ENCODE measurements at places on chromosomes 13 and 19.

GRCh38 chr13:73195091-73195490, 136.3 kb downstream of the KLF5 start:
- DNase-seq = no peak

DNA sequence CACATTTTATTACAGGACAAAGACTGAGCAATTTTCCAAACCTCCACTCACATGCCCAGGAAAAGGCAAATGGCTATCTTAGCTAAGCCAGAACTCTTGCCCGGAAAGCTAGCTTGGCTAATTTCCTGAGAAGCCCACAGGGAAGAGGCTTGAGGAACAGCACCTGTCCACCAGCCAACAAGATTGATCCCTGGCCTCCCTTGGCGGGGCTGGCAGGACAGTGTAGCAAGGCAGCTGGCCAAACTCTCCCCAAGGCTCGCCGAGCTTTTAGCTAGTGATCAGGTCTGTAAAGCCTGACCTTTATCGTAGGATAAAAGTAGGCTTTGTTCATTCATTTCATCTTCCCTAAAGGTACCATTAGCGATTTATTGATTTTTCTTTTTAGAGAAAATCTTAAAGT, 101.4 kb downstream of the UQCRFS1 start:
- no peak for DNase-seq

- DNase-seq = no peak
Measured at GRCh38 chr13:95601906-95602305, 42.6 kb downstream of the DZIP1 start.

- DNase-seq = no peak
Measured at GRCh38 chr13:44413095-44413494, 39.5 kb downstream of the SERP2 start.

DNA sequence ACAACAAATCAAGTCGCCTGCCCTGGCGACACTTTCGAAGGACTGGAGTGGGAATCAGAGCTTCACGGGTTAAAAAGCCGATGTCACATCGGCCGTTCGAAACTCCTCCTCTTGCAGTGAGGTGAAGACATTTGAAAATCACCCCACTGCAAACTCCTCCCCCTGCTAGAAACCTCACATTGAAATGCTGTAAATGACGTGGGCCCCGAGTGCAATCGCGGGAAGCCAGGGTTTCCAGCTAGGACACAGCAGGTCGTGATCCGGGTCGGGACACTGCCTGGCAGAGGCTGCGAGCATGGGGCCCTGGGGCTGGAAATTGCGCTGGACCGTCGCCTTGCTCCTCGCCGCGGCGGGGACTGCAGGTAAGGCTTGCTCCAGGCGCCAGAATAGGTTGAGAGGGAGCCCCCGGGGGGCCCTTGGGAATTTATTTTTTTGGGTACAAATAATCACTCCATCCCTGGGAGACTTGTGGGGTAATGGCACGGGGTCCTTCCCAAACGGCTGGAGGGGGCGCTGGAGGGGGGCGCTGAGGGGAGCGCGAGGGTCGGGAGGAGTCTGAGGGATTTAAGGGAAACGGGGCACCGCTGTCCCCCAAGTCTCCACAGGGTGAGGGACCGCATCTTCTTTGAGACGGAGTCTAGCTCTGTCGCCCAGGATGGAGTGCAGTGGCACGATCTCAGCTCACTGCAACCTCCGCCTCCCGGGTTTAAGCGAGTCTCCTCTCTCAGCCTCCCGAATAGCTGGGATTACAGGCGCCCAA, at the start of gene LDLR:
Gene LDLR, plus strand, starts transcription at position 210 of the 760 bp plus-strand sequence. Its CDS starts 86 bp downstream, at position 296.
- peak; percentile 35 for DNase-seq

GRCh38 chr13:102399791-102400674, 1.8 kb downstream of the FGF14 start:
- DNase-seq = no peak

DNA sequence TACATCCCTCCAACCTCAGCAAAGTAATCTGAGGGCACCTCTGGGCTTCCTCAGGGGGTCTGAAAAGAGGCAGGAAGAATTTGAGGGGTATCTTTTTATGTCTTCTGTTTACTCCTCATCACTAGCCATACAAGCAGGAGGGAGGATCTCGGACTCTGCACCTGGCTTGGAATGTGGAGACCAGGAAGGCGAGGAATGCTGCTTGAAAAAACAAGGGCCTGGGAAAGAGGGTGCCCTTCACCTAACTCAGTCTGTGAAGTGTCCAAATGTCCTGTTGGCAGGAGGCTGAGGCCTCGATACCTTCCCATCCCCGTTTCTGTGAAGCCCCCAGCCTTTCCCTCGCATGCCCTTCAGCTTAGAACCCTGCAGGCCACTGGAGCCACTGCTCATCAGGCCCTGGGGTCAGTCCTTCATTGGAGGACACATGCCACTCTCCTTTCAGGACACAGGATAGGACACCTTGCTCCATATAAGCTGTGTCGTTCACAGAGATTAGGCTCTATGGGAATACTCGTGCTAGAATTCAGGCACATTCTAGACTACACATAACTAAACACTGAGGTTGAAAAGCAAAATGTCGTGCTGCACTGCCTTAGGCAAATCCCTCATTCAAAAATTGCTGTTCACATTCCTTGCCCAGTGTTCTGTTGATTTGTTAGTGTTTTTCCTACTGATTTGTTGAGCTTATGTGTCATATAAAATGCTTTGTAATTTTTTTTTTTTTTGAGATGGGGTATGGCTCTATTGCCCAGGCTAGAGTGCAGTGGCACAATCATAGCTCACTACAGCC, 49.7 kb downstream of the ESD start:
- no peak for DNase-seq

GRCh38 chr13:114134944-114135610, 2.7 kb upstream of the RASA3 start:
- no peak for DNase-seq

DNA sequence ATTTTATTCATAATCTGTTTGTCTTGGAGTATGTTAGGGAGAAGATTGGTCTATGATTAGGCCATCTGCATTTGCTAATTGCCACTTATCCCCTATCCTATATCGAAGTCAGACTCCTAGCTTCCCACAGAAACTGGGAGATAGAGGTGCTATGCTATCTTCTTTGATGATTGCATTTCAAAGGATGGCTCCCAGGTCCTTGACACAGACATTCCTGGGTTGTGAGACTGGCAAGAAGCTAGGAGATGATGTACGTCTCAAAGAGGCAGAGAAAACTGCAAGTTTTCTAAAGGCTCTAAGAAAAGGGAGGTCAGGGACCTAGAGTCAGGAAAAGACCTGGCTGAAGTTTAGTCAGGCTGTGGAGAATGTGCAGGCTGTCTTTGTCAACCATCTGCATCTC, 1251.9 kb downstream of the PCDH17 start:
- DNase-seq = no peak

DNA sequence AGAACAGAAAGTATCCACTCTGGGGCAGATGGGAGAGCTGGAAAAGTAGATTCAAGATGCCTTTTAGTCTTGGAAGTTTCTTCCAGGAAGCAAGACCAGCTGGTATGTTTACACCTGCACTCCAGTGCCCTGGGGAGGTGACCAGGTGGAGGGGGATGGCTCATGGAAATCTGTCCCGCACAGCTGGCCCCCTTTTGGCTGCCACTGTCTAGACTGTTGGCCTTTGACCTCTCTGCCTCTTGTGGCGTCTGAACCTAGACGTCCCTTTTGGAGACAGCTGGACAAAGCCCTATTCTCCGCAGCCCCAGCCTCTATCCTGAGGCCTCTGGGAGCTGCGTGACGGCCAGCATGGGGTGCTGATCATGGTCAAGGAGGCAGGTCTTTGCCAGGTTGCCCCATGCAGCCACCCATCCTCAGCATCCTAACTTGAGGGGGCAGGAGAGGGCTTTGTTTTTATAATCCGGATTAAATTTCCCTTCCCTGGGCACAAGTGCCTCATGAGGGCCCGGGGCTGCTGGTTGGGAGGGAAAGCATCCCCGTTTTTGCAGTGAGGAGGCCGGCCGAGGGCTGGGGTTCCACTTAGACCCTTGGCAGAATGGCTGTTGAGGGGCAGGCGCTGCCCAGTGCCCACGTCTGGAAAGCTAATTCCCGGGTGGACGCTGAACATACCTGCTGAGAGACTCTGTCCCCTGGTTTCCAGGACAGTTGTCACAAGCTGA, 17.3 kb upstream of the GDF15 start:
- no peak for DNase-seq

GRCh38 chr19:44447916-44448674, at the start of gene ZNF229:
Gene ZNF229 (minus strand): TSS chr19:44448472. CDS start chr19:44442847, 5,625 bp downstream.
- peak; percentile 51 for DNase-seq

DNA sequence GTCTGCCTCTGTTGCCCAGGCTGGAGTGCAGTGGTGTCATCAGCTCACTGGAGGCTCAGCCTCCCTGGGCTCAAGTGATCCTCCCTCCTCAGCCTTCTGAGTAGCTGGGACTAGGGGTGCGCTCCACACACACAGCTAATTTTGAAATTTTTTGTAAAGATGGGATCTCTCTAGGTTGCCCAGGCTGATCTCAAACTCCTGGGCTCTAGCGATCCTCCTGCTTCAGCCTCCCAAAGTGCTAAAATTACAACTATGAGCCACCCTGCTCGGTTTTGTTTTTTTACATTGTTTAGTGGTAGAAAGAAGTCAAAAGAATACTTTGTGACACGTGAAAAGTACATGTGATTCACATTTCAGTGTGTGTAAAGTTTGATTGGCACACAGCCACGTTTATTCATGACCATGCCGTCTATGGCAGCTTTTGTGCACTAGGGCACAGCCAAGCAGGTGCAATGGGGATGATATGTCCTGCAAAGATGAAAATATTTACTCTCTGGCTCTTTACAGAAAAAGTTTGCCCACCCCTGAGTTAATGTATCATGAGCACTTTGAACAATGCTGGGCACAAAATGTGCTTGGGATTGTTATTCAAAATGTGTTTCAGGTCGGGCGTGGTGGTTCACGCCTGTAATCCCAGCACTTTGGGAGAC, 16.2 kb upstream of the NFIC start:
- no peak for DNase-seq

GRCh38 chr13:31747291-31747690, 8.0 kb downstream of the RXFP2 start:
- DNase-seq = no peak

DNA sequence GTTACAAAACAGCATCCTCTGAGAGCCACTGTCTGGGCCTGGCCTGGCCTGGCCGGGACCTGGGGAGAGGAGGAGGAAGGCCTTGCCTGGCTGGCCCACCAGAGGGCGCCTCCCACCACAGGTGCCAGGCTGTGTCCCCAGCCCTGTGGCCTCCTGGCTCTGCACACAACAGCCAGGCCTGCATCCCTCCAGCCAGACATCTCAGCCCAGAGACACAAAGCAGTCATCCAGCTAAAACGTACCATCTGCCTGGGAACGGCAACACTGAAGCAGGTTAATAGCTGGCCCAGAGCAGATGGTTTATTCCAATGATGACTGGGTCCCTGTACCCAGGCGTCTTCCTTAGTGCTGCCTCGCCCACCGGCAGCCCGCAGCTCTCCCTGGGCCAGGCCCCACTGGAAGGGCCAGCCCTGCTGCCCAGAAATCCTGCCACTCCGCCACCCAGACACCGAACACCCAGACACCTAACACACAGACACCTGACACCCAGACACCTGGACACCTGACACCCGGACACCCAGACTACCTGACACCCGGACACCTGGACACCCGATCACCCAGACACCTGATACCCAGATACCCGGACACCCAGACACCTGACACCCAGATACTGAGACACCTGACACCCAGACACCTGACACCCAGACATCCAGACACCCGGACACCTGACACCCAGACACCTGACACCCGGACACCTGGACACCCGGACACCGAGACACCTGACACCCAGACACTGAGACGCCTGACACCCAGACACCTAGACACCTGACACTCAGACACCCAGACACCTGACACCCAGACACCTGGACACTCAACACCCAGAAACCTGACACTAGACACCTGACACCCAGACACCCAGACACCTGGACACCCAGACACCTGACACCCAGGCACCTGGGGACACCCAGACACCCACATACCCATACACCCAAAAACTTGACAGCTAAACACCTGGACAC, 20.1 kb downstream of the C19orf12 start:
- peak; percentile 85 for DNase-seq

DNA sequence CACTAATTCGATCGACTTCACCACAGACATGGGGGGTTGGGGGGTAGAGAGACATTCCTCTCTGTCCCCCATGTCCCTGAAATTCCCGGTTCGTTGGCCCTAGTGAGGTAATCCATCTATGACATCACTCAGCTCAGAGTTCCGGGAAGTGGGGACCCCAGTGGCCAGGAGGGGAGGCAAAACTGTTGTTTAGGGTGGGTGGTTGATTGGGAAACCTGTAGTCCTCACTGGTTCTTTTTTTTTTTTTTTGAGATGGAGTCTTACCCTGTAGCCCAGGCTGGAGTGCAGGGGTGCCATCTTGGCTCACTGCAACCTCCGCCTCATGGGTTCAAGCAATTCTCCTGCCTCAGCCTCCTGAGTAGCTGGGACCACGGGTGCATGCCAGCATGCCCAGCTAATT, at the start of gene ARRDC5:
Gene ARRDC5, minus strand, starts transcription at position 101 of the 400 bp plus-strand sequence. Its CDS starts 71 bp downstream, at position 30.
- no peak for DNase-seq

DNA sequence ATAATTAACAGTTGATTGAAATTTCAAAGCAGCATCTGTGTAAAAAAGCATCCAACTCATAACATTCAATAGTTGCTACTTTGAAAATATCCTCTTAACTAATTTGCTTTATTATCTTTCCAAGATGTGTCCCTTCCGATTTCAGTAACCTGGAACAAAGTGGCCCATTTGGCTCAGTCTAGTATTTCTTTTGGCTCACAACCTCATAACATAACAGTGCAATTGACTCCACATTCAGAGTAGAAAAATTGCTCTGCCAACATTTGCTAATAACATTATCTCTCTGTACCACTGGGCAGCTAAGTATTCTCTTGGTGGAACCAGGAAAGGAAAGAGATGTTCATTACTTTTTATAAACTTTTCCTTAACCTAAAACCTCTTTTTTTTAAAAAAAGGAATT, 571.1 kb upstream of the ARGLU1 start:
- no peak for DNase-seq

GRCh38 chr13:51879133-51879532, 17.4 kb downstream of the CCDC70 start:
- no peak for DNase-seq

GRCh38 chr19:2618611-2619010, 83.9 kb downstream of the GNG7 start:
- DNase-seq = no peak
